ENCODE measurements at places on chromosomes 11 and 22. TPM values are rescaled to one million over a fixed set of nuclear protein-coding genes. Genes with fewer than 3 reads are reported as not detected.

- DNase-seq, result no peak
These were observed 17.3 kb downstream of the ABCC8 start for GRCh38 chr11:17459236-17459896.

DNA sequence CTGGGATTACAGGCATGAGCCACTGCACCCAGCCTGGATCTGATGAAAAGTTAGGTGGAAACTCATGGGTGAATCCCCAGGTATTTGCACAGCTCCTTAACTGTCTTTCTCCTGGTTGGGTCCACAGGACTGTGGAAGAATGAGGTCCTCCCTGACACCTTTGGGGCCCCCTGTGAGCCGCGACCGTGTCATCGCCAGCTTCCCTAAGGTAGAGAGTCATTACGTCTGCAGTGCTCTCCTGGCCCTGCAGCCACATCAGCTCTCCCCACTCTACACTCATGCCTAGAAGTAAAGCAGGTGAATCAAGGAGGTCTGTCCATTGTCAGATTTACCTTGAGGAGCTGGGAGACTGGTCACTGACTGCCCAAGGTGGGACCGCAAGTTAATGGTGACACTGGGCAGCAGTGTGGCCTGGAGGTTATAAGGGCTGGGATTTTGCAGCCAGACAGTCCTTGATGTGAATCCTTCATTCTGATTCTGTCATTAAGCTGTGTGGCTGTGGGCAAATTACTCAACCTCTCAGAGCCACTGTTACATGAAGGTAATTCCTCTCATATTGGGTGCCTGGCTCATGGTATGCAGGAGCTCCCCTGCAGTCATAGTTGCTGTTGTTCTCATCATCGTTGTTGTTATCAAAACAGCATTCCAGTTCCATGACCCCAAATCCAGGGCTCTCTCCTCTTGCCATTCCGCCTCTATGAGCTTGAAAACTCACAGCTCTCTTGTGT is 1.4 kb downstream of the RAB36 start:
- peak; percentile 35 for DNase-seq

GRCh38 chr11:72637926-72638325 is 36.3 kb downstream of the PDE2A start:
- peak; percentile 23 for DNase-seq

DNA sequence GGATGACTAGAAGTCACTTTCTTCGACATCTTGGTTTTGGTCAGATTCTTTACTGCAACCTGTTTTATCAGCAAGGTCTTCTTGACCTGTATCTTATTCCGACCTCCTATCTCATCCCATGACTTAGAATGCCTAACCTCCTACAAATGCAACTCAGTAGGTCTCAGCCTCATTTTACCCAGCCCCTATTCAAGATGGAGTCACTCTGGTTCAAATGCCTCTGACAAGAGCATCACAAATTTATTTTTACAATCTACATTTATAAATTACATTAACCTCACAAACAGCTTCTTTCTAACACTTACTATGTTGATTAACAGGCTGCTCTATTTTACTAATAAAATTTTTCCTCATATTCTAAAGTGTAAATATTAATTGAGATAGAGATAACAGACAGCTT is 867.0 kb upstream of the CNTN5 start:
- DNase-seq, result no peak

DNA sequence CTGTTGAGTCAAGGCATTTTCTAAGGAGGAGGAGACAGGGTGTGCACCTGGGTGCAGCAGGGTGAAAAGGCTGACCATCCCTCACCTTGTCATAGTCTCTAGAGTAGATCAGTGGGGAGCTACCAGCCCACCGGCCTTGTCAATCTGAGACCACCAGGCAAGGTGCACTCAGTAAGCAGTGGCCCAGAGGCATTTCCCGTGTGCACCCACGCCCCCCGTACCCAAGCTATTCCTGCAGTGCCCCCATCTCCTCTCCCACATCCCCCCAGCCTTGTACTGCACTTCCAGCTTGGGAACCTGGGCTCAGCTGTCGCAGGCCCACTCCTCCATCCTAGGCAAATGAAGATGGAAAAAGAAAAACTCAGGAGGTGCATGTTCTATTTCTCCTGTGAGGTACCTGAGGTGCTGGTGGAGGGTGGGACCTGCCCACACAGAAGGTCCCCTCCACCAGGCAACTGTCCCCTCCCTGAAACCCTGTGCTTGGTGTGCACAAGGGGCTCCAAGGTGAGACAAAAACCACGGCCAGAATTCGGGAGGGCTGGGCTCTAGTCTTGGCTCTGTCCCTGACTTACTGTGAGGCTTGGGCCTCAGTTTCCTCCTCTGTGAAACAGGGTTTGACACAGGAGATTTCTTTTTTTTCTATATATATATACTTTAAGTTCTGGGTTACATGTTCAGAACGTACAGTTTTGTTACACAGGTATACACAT is 8.4 kb downstream of the P2RY2 start:
- peak; percentile 38 for DNase-seq

- DNase-seq, result no peak
These were observed 27.7 kb downstream of the CDKN1C start for GRCh38 chr11:2857918-2858317.

DNA sequence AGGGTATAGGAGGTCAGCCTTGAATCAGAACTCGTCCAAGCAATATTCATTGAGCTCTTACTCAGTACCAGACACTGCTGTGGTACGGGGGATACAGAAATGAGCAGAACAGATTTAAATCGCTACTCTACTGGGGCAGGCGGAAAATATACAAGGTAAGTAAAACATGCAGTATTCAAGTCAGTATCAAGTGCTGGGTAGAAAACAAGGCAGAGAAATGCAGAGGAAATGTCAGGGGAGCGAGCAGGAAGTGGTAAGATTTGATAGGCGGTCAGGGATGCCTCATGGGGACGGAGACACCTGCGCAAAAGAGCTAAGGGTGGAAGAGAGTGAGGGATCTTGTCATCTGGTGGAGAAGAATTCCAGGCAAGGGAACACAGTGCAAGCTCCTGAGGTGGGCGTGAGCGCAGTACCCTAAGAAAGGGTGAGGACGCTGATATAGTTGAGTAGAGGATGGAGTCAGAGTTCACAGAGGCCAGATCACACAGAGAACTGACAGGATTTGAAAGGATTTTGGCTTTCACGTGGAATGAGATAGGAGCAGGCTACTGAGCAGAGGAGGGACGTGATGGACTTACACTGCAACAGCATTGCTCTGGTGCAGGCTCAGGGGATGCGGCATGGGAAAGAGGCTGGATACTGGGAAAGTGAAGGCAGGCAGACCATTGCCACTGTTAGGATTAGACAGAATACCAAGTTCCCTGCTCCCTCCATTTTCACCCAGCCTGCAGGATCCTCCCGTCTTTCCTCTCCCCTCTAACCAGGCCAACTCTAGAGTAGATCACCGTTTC is 35.8 kb downstream of the SC5D start:
- no peak for DNase-seq

GRCh38 chr11:34308913-34309585 is 48.8 kb downstream of the ABTB2 start:
- DNase-seq, result no peak

- peak; percentile 46 for DNase-seq
These were observed 550.9 kb upstream of the CCDC90B start for GRCh38 chr11:83836883-83837654.

GRCh38 chr22:39179401-39179827 is 26.9 kb upstream of the CBX7 start:
- no peak for DNase-seq

DNA sequence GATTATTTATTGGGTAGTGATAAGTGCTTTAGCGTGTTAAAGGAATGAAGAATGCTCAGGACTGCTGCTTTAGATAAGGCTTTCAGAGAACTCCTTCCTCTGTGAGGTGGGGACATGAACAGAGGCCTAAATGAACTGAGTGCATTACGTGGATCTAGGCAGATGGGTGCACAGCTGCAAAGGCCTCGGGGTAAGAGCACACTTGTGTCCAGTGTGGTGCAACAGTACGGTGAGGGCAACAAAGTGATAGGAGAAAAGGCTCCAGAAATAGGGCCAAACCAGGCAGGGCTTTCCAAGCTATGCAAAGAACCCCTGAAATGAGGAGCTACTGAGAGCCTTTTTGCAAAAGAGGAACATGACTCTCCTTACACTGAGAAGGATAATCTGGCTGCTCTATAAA is 45.3 kb upstream of the ARHGAP32 start:
- no peak for DNase-seq

DNA sequence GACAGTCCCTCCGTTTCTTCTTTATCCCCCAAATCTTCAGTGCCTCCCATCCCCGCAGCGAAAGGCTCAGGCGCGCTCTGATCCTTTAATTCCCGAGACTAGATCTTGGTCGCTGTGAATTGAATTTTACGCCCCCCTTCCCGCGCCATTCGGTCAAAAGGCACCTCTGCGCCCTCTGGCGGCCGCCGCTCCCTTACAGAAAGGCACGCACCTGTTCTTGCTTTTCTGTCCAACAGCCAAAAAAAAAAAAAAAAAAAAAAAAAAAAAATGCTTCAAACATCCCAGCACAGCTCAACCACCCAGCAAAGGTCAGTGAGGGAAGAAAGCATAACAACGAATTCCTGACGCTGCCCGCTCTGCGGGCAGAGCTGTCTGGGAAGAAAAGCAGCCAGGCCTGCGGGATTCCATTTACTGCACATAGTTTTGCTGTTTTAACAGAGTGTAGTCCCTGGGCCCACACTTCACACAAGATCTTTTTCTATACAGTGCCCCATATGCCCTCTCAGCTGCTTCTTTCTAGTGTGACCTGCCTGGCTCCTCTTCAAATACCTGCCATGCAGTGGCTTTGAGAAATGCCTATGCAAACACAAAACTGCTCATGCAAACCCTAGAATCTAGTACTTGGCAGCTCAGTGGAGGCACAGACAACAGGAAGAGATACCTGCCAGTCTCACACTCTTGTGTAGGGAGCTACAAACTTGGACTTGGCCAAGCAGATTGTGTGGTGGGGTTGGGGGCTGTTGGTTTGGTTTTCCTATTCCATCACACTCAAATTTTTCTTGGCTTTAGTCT is 1.3 kb upstream of the ESAM start:
- DNase-seq, result peak; percentile 87

DNA sequence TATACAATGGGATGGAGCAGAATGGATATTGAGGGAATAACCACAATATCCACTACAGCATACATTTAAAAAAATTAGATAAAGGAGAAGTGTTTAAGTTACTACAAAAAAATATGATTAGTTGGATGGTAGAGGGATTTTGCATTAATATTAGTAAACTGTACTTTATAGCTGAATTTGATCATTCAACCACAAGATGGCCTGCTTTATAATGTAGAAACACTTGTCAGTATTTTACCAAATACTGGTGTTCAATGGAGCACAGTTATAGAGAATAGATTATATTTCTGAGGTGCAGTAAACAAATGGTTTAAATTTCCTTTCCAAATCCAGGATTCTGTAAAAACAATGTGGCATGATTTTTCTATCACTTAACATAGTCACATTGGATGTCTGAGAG is 818.8 kb upstream of the CHORDC1 start:
- DNase-seq, result no peak

GRCh38 chr11:64086258-64087123 is 50.8 kb downstream of the FLRT1 start:
- DNase-seq, result peak; percentile 58

- no peak for DNase-seq
These were observed 82.5 kb downstream of the AMBRA1 start for GRCh38 chr11:46511342-46511741.

GRCh38 chr11:73140213-73141030 is 1.7 kb downstream of the FCHSD2 start:
- peak; percentile 67 for DNase-seq

- DNase-seq, result peak; percentile 87
These were observed 217.4 kb downstream of the SBF2 start for GRCh38 chr11:10076458-10077141.

GRCh38 chr11:77806993-77807392 is 13.5 kb downstream of the RSF1 start:
- DNase-seq, result no peak

- DNase-seq, result no peak
These were observed 1068.3 kb downstream of the OPCML start for GRCh38 chr11:132464003-132464342.

DNA sequence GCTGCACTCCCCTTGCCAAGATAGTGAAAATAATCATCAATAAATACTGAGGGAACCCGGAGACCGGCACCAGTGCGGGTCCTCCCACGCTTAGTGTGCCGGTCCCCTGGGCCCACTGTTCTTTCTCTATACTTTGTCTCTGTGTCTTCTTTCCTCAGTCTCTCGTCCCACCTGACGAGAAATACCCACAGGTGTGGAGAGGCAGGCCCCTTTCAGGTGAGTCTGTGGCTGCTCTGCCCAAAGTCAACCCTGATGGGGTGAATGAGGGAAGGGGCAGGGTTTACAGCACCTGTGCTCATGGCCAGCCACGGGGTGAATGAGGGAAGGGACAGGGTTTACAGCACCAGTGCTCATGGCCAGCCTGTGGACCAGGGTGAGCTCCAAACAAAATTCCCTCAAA is 4.7 kb downstream of the BET1L start:
- peak; percentile 24 for DNase-seq

GRCh38 chr22:39898997-39899396 is 1.9 kb upstream of the GRAP2 start:
- DNase-seq, result no peak

DNA sequence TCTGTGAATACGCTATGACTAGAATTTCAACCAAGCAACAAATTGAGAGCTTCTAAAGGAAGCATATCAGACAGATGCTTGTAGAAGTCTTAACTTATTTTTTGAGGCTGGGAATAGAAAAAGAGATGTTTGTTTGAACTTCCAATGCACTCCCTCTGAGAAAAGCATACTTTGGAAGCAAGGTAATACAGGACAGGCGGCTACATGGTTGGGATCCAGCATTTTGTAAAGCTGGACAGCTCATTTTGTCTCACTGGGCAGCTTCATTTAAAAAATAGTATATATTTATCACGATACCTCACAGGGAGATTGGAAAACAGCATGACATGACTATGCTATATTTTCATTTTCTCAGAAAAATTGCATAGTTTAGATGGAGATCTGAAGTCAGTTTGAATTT is 821.3 kb upstream of the API5 start:
- no peak for DNase-seq

DNA sequence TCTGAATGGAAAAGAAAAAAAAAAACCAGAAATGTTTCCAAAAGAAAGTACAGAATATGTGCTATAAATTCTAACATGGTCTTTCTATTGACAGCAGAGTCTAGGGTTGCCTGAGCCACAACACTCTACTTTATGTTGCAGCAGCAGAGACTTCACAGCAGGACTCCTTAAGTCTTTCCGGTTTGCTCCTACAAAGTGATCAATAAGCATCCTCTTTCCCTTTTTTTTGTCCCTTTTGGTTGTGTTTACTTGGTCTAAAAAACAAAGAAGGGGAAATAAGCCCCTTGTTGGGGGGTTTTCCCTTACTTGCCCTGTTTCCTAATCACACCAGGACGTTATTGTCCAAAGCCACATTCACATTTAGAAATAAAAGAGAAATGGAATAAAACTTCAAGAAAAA is 163.1 kb upstream of the MPPED2 start:
- no peak for DNase-seq

GRCh38 chr11:107468596-107468995 is 11.0 kb upstream of the CWF19L2 start:
- no peak for DNase-seq

- peak; percentile 62 for DNase-seq
These were observed 906 bp upstream of the NAA40 start for GRCh38 chr11:63937713-63938478.

The TMPRSS5 gene
- total RNA-seq, result 0.65 TPM

The CST6 gene
- 1.2 TPM for total RNA-seq

The RBFOX2 gene
- 89.8 TPM for total RNA-seq

The SOX6 gene
- total RNA-seq, result 22.9 TPM

The KDM4E gene
- total RNA-seq, result not detected

The AIFM3 gene
- 2.1 TPM for total RNA-seq

The NCF4 gene
- total RNA-seq, result 3.1 TPM

The OR5P2 gene
- total RNA-seq, result not detected

The PHLDA2 gene
- 0.74 TPM for total RNA-seq

Measured in right cardiac atrium (tissue), 5 donors.